ENCODE measurements at places on chromosomes 5 and 9. TPM values are rescaled to one million over a fixed set of nuclear protein-coding genes. Genes with fewer than 3 reads are reported as not detected.

The TUSC1 gene
- 5.9 TPM for polyA plus RNA-seq

The CCDC183 gene
- 1.1 TPM for polyA plus RNA-seq

- no peak for DNase-seq
- H3K36me3 ChIP-seq = no peaks in the 10 kb centered on the region
- H3K4me1 ChIP-seq = peaks cover 2% of the 10 kb centered on the region
- H3K27me3 ChIP-seq = no peaks in the 10 kb centered on the region
- no peak overlapping the region for H3K4me3 ChIP-seq
These were observed 69.7 kb downstream of the ZSWIM6 start for GRCh38 chr5:61401726-61402125.

DNA sequence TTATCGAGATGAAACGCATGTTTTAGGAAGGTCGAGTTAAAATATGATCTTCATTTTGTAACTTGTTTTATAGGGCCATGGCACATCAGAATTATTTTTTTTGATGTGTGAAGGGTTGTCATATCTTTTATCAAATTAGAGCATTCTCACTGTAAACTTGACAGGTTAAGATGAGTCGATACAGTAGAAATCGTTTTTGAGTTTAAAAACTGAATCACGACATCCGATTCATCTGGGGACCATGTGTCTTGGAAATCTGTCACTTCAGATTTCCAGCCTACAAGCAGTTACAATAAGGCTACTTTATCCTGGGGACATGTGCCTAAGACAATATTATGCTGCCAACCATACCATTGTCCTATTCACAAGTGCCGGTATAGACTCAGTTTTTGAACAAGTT, 136.2 kb downstream of the ALDH1A1 start:
- no peaks in the 10 kb centered on the region for H3K36me3 ChIP-seq
- H3K27ac ChIP-seq = no peak overlapping the region
- no peaks in the 10 kb centered on the region for H3K27me3 ChIP-seq
- no peak overlapping the region for H3K4me3 ChIP-seq
- H3K4me1 ChIP-seq = no peaks in the 10 kb centered on the region

- H3K4me3 ChIP-seq = no peak overlapping the region
- H3K4me1 ChIP-seq = peaks cover 6% of the 10 kb centered on the region
These were observed 5.9 kb upstream of the MAPK9 start for GRCh38 chr5:180297587-180298282.

Data from H1 (cell line).